Left colon (tissue), 2 donors: ENCODE measurements at places on chromosomes 5 and 9.

- no peak for DNase-seq
Measured at GRCh38 chr9:117691367-117691766, 12.8 kb upstream of the TLR4 start.

- no peak for DNase-seq
Measured at GRCh38 chr5:122322801-122323548, 10.9 kb downstream of the SNCAIP start.

DNA sequence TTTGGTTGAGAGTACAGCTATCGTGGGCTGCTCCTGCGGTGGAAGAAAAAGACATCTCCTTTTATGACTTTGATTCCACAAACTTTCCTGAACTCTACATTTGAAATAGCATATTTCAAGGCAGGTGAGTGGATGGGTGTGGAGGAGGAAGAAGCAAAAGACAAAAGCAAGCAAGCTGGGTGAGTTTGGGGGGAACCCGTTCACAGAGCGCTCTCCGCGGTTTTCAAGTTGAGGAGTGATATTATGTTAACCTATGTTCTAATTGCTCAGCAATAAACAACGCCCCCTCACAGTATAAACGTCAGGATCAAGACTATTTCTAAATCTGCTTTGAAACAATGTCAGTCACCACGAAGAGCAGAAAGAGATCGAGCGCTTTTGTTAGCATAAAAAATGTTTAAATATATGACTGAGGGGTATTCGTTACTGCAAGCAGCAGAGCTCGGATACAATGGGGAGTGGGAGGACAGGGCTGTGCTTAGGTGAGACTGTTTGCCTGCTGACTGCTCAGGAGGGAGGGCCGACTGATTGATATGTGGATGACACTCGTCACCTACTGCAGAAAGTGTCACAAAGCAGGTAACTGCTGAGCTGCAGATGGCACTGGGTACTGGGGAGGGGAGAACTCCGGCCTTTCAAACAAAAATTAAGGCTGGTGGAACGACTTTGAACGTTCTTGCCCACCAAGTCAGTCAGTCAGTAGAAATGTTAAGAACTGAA lies 236.5 kb downstream of the DRD1 start:
- DNase-seq = no peak

DNA sequence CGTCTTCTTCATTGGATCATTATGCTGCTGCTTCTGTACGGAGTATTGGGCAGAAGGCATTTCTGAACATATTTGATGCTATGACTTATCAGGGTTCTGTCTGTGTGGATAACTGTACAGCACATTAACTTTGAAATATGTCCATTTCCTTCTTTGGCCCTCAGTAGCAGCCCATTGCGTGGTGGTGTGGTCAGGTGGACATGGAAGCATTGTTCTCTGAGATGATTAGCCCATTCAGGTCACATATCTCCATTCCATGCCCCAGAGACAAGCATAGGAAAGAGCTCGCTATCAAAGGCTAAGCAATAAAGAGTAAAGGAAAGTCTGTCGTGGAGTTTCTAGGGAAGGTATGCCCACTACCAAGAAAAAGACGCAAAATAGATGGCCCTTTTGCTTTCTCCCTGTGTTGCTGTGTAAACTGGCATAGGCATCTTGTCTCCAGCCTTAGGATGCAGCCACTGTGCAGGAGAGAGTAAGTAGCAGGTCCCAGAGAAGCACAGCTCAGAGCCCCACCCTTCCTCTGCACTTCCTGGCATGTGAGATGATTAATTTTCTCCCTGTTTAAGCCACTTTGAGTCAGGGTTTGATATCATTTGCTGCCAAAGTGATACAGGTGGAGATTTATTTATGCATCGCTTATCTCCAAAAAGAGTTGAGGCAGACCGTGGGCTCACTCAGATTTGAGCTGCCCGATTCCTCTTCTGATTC lies 221.9 kb downstream of the PDZD2 start:
- no peak for DNase-seq

DNA sequence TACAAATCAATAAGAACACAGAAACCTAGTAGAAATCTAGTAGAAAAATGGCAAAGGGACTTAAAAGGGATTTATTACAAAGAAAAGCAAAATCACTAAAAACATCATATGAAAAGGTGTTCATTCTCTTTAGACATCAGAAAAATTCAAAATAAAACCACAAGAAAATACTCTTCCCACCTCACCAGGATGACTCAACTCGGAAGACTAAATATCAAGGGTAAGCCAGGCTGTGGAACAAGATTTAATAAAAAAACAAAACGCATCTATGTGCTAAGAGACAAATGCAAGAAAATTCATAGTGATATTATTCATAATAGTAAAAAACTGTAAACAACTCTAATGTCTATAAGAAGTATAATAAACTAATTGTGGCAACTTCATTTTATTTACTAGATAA lies 181.6 kb upstream of the GHR start:
- DNase-seq = no peak

DNA sequence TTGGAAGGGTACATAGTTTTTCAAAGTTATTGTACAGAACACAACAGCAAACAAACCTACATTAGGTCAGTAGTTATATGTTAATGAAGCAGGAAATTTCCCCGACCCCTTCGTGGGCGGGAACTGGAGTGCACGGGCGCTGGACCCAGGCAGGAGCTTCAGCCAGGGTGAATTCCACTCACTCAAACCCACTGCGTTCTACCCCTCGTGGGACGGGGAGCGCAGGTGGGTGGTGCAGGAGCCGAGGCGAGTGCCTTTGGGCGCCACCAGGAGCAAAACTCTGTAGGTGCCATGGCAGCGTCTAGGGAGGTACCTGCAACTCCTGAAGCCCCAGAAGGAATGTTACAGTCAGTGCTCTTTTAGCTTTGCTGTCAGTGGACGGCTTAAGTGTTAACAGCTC lies 29.6 kb upstream of the ERAP1 start:
- DNase-seq = no peak

DNA sequence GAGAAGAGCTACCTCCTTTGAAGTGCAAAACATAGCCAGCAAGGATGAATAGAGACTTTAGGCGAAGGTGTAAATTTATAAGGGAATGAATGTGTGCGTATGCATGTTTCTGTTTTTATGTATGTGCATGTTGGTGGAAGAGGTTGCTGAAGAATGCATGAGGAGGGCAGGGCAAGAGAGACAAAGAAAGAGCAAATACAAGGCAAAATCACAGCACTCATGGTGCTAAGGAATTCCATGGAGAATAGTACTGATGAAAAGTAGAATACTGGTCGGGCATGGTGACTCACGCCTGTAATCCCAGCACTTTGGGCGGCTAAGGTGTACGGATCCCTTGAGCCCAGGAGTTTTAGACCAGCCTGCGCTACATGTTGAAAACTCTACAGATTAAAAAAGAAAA lies 762.1 kb upstream of the PTPRD start:
- no peak for DNase-seq

GRCh38 chr5:43855452-43855851 lies 252.5 kb downstream of the NNT start:
- no peak for DNase-seq

GRCh38 chr9:126049896-126050604 lies 276.6 kb upstream of the MVB12B start:
- DNase-seq = no peak

GRCh38 chr5:73433982-73434342 lies 14.6 kb downstream of the FOXD1 start:
- DNase-seq = no peak

DNA sequence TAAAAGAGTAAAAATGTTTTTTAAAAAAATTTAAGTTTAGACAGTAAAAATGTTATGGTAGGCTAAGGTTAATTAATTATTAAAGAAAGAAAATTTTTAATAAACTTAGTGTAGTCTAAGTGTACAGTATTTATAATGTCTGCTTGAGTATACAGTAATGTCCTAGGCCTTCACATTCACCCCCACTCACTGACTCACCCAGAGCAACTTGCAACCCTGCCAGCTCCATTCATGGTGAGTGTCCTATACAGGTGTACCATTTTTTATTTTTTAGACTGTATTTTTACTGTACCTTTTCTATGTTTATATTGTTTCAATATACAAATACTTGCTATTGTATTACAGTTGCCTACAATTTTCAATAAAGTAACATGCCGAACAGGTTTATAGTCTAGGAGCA lies 234.1 kb downstream of the AUH start:
- no peak for DNase-seq

DNA sequence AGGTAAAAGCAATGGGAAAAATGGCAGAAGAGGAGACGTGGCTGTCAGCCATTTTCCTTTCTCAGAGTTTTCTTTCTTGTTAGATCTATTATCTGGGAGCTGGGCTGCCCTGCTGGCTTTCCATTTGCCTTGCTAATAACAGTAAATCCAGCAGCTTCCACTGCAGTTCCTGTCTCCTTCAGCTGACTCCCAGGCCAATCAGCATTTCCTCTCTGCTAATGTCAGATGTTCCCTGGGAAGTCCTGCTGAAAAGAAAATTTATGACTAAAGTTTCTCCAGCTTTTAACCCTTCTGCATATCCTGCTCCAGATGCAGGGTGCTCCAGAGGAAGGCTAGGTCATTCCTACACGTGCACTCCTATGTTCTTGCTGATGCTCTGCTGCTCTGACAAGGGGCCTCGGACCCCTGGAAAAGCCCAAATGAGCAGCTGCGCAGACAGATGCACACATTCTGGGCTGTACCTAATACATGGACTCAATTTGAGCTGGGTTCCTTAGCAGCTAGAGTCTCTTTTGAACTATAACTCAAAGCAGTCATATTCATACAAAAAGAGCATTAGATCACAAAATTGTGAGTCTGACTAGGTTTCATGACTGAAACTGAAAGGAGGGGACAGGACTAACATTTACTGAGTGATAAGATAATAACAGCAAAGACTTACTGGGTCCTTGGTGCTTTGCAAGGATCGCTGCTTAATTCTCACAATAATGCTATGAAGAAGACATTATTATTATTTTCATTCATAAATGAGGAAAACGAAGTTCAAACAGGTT lies 182.2 kb downstream of the MAPKAP1 start:
- DNase-seq = no peak

DNA sequence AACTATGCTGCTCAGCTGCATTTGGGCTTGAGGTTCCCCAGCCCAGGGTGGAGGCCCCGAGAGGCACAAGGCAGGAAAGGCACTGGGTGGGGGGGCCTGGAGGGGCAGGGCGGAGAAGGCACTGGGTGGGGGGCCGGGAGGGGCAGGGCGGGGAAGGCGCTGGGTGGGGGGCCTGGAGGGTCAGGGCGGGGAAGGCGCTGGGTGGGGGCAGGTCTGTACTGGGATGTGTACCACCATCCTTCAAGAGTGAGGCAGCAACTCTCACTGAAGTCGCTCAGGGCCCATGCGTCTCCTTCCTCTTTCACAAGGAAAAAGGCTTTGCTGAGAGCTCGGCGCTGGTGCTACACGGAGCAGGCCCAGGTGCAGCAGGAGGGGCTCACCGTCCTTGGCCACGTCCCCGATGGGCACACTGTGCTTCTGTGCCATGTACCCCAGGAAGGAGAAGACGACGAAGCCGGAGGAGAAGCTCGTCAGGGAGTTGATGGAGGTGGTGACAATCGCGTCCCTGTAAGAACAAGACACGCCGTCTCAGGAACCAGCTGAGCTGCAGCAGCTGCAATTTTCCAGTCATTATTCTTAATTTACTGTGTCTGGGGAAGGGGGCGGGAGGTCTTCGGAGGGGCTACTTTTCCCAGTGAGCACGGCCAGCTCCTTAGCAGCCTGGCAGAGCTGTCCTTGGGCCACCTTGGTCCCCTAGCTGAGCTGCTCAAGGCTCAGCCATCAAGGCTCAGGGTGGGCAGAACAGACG lies 30.8 kb downstream of the SLC6A3 start:
- DNase-seq = no peak

DNA sequence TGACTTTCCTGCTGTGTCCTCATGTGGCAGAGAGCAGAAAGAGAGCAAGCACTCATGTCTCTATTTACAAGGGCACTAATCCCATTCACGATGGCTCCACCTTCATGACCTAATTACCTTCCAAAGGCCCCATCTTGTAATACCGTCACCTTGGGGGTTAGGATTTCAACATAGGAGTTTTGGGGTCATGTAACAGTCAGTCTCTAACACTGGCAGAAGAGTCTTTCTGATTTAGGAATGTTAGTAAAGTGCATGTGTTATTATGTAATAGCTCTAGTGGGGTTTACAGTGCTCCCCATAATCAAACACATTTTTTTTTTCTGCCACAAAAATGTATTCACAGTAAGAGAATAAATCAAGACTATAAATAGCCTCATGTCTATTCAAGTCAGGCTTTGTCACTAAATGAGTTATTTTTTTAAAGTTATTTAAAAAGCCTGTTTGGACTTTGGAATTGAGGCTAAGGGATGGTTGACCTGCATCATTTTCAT lies 19.1 kb downstream of the GALNT10 start:
- DNase-seq = no peak

DNA sequence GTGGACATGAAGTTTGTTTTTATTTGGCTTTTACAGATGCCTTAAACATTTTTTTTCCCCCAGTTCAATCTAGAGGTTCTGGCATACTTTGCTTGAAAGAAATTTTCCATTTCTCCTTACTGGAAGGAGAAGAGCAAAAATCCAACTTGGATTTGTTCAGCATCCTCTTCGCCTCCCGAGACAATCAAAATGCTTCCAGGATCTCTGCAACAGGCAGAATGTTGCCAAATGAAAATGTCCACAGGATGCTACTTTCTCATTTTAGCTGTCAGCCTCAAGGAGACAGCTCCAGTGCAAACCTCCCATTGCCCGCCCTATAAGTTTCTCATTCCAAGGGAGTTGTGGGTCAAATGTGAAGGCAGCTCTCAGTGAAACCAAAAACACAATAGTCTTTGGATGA lies 1972.1 kb downstream of the MAT2B start:
- DNase-seq = no peak

DNA sequence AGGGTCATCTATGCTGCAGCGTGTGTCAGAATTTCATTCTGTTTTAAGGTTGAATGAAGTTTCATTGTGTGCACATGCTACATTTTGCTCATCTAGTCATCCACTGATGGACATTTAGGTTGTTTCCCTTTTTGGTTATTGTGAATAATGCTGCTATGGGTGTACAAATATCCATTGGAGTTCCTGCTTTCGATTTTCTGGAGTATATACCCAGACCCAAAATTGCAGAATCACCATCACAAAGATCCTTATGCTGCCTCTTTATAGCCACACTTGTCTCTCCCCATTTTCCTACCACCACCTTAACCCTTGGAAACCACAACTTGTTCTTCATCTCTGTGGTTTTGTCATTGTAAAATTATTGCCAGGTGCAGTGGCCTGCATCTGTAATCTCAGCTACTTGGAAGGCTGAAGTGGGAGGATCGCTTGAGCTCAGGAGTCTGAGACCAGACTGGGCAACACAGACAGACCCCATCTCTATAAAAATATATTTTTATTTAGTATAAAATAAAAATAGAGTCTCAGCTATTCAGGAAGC lies 166.2 kb downstream of the HSD17B3 start:
- no peak for DNase-seq

- no peak for DNase-seq
Measured at GRCh38 chr5:159073026-159073425, 26.7 kb downstream of the EBF1 start.

DNA sequence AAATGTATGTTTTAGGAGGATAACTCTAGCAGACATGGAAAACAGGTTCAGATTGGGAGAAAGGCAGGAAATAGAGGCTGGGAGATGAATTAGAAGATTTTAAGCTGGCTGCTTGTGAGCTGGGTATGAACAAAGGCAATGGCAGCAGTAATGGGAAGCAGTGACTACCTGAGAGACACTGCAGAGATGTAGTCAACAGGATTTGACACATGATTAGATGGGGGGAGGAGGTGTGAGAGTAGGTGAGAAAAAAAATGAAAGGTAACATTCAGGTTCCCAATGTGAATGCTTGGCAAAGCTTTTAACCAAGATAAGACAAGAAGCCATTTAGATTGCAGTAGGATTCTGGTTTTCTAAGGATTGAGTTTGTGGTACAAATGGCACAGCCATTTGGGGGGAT lies 22.8 kb upstream of the IFNE start:
- DNase-seq = no peak
